ENCODE measurements at places on chromosomes 1 and 21.

DNA sequence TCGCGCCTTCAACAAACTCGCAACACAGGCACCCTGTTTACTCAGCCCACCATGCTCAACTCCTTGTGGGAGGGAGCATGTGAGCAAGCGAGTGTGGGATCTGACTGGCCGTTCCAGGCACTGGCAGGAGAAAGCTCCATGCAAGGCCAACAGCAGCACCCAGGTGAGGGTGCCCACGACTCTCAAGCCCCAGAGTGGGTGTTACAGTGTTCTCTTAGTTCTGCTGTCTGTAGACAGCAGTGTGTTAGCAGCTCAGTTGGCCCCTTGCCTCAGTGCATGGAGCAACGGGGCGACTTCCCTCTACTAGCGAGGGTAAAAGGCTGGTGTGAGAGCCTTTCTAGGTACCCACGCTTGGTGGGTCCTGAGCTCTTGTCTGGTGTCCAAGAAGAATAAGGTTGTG lies 114.6 kb downstream of the PIGK start:
- no peak for DNase-seq

DNA sequence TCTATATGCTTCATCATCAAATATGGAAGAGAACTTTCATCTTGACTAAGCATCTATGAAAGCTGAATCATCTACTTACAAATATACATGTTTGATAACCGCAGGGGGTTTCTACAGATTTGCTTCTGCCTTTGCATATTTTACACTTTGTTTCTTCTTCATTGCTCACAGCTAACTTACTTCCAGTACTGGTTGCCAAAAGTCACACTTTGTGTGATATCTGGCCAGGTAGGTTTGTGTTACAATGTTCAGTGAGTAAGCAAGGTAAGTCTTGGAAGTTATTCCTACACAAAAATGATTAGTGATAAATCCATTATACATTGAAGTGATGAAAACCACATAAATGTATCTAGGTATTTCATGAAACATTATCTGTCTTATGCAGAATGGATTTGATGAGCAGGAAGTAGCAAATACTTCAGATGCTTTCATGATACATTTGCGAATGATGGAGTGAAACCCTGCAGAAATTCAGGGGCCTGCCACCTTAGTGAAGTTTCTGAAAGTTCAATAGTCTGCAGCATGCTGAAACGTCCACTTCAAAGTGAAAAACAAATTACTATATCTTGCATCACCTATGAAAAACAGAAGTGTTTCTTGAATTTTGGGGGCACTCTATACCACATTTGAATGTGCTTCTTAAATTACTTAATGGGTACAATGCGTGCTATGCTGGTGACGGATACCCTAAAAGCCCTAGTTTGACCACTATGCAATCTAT lies 187.3 kb downstream of the ATP6V1G3 start:
- DNase-seq = no peak

DNA sequence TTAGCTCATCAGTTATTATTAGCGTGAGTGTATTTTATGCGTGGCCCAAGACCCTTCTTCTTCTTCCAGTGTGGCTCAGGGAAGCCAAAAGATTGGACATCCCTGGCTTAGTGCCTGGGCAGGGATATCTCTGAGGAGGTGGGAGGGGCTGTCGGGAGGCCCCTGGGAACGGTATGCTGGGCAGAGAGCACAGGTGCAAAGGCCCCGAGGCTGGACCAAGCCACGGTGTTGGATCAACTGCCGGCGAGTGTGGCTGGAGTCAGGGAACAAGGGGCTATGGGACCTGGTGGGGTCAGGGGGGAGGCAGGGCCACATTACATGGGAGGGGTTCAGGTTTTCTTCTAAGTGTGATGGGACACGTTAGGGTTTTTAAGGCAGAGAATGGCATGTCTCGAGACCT lies 62.7 kb downstream of the FHAD1 start:
- no peak for DNase-seq

GRCh38 chr1:157700732-157701131 lies at the start of gene FCRL3:
TSS of gene FCRL3 (minus strand) at chr1:157700769. CDS start at chr1:157700489, 280 bp downstream.
- no peak for DNase-seq

DNA sequence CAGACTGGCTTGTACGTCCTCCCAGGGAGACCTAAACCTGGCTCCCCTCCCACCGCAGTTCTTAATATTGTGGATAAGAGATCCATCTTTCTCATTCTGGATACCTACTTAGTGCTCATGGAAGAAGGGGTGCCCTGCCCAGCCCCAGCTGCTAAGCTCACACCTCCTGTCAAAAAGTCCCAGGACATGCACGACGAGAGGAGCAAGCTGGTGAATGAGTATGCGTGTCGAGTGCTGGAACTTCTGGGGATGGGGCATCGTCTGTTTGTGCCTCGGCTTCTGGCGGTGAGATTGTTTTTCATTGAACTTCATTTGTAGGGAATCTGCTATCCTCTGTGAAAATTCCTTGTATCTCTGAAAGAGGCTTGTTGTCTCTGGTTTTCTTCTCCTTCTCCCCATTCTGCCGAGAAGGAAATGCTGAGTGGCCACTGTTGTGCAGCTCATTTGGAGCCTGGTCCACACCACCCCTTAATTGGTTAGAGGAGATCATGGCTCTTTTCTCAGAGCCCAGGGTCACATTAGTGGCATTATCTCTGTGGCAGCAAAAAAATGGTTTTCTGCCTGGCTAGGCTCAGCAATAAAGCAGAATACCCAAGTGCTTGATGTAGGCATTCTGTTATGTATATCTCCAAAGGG lies 199.4 kb upstream of the CACYBP start:
- DNase-seq = no peak
